Left ventricle myocardium inferior (tissue), 1 donor: ENCODE measurements at places on chromosomes 4 and X. TPM values are rescaled to one million over a fixed set of nuclear protein-coding genes. Genes with fewer than 3 reads are reported as not detected.

- DNase-seq: no peak
Measured at GRCh38 chr4:181661090-181661489, 582.1 kb upstream of the TENM3 start.

FREM3 gene
- total RNA-seq: not detected

TCP11X2 gene
- total RNA-seq: not detected

GRCh38 chr4:152028131-152028530 lies 267.3 kb upstream of the GATB start:
- no peak for DNase-seq

TMEM31 gene
- not detected for total RNA-seq

DNA sequence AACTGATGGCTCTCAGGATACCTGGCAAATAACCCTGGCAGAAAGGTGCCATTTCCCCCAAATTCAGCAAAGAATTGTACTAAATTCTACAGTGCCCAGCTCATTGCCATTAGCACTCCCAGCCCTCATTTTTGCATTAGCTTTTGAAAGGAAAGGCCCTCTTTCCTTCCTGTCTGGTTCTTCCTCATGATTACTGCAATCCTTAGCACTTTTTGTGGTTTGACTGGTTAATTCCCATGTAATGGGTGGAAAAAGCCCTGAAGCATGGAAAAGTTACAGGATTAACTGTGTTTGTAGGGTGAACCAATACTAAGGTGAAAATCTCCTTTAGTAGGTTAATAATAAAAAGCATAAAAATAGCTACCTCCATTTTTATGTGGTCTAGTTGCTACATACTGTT lies 139.5 kb downstream of the NPNT start:
- no peak for DNase-seq

- DNase-seq: no peak
Measured at GRCh38 chr4:186669159-186669731, 54.4 kb downstream of the FAT1 start.

DNA sequence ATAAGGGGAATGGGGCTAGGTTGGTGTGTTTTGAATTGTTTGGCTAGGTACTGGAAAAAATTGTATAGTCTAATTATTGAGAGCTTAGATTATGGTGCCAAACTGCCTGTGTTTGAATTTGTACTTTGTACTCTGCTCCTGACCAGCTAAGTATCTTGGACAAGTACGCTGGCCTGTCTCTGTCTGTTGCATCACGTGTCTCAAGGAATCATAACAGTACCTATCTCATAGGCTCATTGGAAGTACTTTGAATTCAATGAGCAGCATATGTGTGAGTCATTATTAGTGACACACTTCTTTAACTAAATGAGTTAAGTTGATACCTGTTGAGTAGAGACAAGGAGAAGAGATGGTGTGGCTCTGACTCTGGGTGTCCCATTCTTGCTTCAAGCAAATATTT lies 69.5 kb upstream of the MND1 start:
- DNase-seq: no peak

GRCh38 chrX:149004936-149005335 lies 500.2 kb downstream of the IDS start:
- no peak for DNase-seq

DNA sequence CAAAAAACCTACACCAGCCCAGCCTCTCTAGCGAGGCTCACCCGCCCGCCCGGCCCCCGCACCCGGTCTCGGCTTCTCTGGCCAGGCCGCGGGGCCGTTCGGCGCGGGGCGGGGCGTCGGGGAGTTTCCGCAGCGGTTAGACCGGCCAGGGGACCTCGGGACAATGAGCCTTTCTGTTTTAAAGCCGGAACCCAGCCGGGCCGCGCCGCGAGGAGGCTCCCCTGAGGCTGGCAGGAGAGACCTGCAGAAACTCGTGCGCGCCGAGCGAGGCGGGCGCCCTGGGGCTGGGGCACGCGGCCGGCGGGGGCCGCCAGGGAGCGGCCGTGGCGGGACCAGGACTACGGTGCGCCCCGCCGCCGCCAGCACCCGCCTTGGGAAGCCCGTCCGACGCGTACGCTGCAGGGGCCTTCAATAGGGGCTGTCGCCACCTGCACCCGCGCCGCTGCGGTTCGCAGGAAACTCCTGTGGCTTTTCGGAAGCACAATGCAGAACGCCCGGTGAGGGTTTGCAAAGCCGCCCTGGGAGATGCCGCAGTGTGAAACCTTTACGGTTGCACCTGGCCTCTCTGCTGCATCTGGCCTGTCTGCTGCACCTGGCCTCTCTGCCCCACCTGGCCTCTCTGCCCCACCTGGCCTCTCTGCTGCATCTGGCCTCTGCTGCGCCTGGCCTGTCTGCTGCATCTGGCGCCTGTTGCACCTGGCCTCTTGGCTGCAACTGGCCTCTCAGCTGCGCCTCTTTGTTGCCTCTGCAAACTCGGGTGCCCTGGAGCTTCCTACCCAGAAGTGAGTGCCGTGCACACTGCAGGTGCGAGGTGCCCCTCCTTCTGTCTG lies 63.9 kb downstream of the TRAPPC11 start:
- peak; percentile 63 for DNase-seq

GRCh38 chr4:955161-955921 lies 18.0 kb downstream of the DGKQ start:
- DNase-seq: no peak

DNA sequence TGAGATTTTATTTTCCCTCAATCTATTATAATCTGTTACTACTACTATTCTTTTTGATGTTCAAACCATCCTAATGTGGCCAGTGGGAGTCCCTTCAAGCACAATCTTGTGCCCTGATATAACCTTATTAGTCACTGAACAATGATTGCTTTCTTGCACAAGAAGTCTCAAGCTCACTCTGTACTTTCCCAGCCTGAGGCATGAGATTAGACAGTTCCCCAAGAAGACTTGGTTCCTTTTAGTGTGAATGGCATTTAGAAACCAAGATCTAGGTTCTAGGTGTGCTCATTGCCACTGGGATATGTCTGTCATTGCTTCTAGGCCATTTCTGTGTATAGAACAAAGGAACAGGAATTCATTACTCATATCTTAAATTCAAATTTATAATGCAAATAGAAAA lies 28.0 kb upstream of the RBM41 start:
- no peak for DNase-seq

DNA sequence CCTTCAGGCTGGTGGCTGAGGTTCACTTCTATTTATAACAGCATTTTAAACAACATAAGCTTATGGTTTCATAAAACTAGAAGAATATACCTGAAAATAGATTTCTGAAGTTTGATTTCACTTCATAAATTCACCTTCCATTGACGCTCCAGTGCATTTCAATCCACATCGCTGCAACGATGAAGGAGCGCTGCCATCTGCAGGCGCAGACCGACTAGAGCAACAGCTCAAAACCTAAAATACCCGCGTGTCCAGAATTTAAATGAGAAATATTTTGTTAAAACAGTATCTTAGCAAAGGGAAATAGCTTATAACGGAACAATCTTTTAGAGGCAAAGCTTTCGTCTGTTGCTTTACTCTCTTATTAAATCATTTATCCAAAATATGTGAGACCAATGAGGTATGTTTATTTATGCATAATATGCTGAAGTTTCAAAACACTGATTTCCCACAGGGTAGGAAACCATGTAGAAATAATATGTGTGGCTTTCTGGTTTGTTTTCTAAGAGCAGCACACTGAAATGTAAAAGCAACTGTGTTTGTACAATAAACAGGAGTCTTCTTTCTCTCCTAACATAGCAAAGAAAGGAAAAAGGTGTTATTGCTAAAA lies 816.4 kb upstream of the FRG1 start:
- DNase-seq: no peak

DNA sequence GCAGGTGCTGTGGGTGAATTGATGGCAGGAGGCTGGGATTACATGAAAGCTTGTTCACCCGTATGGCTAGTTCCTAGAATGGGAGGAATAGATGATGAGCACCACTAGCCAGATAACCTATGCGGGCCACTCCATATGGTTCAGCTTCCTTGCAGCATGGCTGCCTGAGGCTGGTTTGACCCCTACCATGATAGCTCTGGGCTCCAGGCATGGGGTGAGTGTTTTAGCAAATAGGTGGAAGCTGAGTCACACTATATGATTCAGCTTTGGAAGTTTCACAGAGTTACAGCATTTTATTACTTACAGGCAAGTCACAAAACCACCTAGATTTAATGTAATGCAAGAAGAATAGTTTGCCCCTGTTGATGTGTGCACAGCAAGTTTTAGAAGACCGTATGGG lies 603.2 kb downstream of the STIM2 start:
- no peak for DNase-seq

PROM1 gene
- total RNA-seq: 2.9 TPM

DNA sequence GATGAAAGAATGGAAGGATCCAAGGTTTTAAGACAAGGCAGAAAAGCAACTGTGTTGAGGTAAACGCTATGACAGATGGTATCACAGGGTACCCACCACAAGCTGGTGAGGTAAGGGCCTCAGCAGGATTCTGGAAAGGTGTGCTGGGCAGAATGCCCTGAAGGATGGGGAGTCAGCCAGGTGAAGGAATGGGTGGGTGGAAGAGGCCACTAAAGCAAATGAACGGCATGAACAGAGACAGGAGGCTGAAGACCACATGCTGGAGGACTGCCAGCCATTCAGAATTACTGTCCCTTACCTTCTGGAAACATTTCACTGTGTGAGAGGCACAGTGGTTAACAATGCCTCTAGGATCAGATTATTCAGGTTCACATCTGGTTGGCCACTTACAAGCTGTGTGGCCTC lies 23.6 kb downstream of the GPRIN3 start:
- no peak for DNase-seq

S100P gene
- not detected for total RNA-seq

- no peak for DNase-seq
Measured at GRCh38 chr4:180913750-180914149, 1329.5 kb upstream of the TENM3 start.

- DNase-seq: no peak
Measured at GRCh38 chr4:53645108-53645507, 53.8 kb upstream of the LNX1 start.

- DNase-seq: no peak
Measured at GRCh38 chr4:152817331-152817730, 37.6 kb downstream of the ARFIP1 start.

DNA sequence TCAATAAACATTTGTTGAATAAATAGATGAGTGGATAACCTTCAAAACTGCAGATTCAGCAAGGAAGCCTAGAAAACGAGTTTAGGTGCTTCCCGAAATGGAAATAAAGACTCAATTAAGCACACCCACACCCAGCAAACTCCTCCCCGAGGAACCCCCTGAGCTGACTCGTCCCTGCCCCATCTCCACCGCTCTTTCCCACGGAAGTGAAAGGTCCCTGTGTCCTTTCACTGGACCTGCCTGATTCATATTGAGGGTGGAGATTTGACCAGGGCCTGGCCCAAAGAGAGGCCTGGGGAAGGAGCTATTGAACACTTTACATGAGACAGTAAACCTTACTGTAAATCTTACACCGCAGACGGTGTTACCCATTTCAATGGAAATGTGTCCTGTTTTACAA lies 129.1 kb downstream of the CPZ start:
- DNase-seq: no peak

- DNase-seq: no peak
Measured at GRCh38 chr4:25955705-25956104, 41.7 kb downstream of the SMIM20 start.

HMGN5 gene
- total RNA-seq: 3.1 TPM

DNA sequence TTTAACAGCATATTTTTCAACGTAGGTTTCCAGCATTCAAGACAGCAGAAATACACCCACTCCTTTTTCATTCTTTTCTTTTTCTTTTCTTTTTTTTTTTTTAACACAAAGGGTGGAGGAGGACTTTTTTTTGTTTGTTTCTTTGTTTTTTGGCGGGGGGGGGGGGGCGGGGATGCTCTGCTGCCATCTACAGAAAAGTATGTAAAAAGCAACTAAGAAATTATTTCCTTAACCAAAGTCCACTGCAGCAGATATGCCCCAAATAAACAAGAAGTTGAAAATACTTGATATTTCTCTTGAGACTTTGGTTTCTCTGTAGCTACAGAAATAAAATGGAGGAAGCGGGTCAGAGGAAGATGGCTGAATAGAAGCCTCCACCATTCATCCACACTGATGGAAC lies 63.2 kb upstream of the PBDC1 start:
- no peak for DNase-seq

GRCh38 chr4:102599455-102599854 lies 98.3 kb downstream of the NFKB1 start:
- no peak for DNase-seq

- no peak for DNase-seq
Measured at GRCh38 chrX:151771726-151772125, 37.2 kb downstream of the CNGA2 start.

GRCh38 chrX:43423876-43424275 lies 232.2 kb upstream of the MAOA start:
- DNase-seq: no peak

DNA sequence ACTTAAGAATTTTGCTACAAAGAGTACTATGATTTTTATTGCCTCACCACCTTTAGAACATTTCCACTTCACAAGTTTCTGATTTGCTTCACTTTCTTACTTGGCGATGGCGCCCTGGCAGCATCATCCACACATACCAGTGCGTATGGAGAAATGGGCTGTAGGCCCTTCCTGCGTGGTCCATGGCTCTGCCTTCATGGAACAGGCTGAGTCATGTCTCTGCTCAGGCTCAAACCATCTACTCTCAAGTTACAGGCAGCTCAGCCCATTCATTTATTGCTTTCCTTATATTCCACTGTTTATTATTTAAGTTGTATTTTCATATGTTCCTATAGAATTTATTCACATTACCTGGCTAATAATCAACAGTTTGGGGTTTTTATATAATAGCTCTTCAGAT lies 21.1 kb downstream of the CASP3 start:
- DNase-seq: no peak

DNA sequence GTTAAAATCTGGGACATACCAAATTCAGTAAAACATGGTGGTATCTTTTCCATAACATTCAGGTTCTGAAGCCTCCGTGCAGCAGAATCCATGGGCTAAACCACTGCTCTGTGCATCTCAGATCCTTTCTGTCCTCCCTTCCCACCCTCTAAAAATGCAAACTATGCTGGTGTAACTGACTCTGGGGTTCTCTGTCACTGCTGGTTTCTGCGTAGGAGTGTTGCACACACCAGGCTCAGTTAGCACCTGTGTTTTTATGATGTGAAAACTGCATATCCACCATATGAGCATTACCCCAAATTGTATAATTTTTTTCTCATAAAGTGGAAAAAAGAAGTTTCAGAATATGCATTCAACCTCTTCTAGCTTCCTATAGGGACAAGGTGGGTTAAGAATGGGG lies 22.4 kb upstream of the IL21 start:
- no peak for DNase-seq

DNA sequence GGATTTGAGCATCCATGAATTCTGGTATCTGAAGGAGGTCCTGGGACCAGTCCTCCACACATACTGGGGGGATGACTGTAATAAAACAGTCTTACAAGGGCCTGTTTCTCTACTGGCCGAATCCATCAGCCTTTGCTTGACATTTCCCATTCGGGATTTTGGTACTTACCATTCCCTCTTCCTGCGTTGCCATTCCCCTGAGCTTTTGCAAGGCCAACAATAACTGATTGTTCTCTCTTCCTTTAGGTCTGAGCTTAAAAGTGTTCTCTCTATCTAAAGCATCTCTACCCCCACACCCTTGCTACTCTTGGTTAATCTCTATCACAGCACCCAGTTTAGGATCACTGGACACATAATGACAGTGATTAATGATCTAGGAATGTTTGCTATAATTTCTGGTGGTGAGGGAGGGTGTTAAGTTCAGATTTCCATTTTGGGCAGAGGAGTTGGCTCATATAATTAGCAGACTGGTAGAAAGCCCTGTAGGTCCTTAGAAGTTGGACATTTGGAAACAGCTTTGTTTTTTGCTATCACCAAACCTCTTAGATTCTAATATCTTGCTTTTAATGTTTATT lies 29.4 kb downstream of the TMA16 start:
- no peak for DNase-seq

BTC gene
- total RNA-seq: 0.25 TPM
